Fibroblast of the aortic adventitia (primary cell): ENCODE measurements at places on chromosomes 1 and 21. TPM values are rescaled to one million over a fixed set of nuclear protein-coding genes. Genes with fewer than 3 reads are reported as not detected.

GRCh38 chr1:18649693-18650370, 19.2 kb downstream of the PAX7 start:
- DNase-seq: no peak

- DNase-seq: peak; percentile 10
Measured at GRCh38 chr1:57422271-57423134, 1.4 kb downstream of the DAB1 start.

DNA sequence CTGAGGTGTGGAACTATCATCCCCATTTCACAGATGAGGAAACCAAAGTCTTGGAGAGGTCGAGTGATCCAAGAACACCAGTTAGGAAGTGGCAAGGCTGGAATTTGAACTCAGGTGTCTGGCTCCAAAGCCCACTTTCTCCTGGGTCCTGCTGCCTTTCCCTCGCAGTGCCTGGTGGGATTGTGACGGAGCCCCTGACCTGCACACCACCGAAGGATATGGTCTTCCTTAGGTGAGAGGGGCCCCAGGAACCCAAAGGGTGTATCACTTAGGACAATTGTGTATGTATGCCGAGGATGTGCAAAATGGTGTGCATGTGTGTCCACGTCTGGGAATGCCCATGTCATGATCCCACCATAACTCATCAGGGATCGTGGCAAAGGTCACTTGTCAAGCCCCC, 392.7 kb downstream of the MATN1 start:
- no peak for DNase-seq

GRCh38 chr1:28110555-28110954, 22.1 kb upstream of the EYA3 start:
- peak; percentile 7 for DNase-seq

Gene TNFRSF18
- not detected in 2 replicates for total RNA-seq

- DNase-seq: no peak
Measured at GRCh38 chr1:23132033-23132432, 36.6 kb downstream of the LUZP1 start.

DNA sequence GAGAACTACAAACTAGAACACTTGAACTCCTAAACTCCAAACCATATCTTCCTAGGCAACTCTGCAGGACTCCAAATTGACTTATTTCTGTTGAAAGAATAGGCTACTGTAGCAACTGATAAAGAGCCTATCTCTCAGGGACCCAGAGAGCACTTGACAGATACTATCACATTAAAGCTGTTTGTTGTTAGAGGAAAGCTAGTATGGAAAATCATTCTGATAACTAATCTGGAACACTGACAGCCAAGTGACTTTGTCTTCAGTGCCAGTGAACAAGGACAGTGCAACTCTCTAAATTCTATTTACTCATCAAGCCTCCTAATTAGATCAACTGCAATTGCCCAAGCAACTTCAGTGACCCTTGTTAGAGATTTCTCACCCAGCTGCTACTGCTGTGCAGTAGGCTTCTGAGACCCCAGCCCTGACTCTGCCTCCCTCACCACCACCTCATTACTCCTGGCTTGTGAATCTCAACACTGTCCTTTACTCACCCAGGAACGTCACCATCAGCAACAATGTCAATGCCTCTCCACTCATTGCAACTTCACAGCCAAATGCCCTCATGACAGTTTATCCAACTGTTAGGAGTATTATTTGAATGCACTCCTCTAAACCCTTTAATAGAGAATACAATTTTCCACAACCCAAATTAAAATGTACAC, 7.4 kb upstream of the RGS13 start:
- no peak for DNase-seq

DNA sequence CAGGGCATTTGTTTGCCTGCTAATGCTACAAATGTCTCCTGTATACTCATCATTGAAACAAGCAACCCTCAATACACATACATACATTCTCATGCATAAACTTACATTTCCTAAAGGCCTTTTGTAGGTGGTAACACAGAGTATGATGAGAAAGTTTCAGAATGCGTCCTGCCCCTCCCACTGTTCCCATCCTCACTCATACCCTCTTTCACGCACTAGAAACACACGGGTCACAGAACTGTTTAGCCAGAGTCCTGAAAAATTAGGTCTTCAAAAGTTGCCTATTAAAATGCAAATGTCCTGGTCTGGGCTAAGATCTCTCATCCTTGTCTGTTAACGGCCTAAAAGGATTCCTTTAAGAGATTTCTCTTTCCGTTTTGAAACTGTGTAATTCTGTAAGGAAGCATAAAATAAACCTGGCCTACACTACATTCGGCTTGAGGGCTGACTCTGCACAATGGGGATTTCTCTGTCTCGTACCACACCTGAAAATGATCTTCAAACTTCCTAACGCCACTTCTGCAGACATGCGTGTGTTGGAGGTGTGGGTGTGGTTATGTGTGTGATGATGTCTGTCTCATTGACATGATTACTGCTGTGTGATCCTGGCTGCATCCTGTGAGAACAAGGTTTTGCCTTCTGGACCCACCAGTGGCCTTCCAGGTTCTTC, 5.3 kb upstream of the FCER1A start:
- no peak for DNase-seq

DNA sequence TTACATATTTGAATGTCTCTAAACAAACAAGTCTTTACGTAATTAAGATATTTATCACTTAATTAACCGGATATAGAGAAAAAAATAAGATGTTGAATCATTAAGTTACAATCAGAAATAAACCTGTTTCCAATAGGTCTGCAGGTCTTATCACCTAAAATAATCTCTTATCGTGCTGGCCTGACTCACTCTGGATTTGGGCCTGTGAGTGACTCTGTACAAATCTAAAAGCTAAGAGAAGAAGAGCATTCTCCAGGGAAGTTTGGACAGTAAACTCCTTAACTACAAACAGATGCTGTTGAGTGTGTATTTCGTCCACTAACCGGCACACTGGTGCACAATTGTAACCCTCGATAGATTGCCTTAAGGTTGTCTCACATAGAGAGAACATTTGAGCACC, 25.3 kb downstream of the CEP104 start:
- DNase-seq: peak; percentile 51

DNA sequence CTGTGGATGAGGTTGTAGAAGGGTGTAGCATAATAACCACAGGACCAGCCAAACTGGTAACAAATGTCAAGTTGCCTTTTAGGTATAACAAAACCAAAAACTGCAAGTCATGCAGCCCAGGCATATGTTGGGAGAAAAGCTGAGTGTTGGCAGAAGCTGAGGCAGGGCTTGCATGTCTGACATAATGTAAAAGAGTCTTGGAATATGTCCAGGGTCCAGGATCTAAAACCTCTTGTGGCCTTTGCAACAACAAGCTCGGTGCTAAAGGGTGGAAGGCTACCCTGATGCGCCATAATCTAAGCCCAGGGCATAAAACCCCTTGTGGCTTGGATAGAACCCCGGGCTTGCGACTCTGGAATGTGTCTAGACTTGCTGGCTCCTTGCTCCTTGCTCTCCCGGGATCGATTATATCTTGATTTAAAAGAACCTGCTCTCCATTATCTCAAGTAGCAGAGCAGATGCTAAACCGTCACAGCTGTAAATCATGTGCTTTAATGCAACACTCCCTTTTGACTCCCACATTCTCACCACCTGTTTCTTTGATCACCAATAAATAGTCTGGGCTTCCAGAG, 26.5 kb upstream of the SLC35A3 start:
- peak; percentile 95 for DNase-seq

Gene LRRC3
- total RNA-seq: 0.16 and 0.45 TPM in 2 replicates

DNA sequence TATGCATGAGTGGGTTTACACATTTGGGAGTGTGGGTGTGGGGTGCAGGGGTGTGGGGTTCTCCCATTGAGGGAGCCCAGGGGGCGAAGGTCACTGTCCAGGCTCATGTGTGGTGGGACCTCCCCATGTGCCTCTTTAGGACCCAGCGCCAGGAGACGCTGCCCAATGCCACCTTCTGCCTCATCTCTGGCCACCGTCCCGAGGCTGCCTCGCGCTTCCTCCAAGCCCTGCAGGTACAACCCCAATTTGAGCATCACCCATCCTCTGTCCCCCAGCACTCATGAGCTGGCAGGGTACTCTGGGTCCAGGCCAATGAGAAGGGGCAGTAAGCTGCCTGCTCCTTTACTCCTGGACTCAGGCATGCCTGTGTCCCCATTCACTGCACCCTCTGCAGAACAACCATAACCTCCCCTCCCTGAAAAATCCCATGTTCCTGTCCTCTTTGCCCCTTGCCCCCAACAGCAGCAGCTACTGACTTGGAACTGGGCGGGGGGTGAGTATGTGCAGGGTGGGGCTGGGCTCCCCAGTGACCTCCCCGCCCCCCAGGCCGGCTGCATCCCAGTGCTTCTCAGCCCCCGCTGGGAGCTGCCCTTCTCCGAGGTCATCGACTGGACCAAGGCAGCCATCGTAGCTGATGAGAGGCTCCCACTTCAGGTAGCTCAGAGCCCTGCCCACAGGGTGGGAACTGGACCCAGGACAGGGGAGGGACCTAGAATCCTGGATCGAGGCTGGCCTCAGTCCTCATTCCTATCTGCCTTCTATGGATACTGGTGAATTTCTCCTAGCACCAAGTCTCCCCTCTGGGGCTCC, 7.7 kb downstream of the EXTL1 start:
- no peak for DNase-seq

GRCh38 chr1:178379807-178380206, 117.0 kb downstream of the CLEC20A start:
- no peak for DNase-seq

DNA sequence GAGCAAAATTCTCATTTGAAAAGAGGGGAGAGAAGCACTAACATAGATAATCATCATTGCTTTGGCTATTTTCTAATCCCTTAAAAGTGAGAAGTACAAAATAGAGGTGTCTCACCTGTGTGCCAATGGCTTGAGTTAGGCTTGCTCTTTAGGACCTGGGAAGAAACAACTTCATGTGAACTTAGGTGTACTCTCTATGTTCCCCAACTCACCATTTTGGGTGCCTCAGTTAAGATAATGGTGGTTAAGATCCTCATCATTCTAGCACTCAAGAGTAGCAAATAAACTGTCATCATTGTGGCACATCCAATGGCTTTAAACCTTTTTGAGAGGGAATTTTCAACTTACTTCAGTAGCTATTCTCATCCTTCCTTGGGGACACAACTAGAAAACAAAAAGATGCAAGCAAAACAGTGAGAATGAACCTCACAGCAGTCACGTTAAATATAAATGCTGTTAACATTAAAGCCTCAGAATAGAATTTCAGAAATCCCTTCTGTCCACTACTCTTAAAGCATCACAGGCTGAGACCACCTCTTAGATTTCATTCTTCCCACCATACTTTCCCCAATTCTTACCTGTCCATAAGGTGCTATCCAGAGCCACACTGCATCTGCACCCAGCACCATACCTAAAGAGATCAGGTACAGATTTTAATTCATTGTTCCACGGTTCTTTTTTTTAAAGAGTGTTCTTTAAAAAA, 1.2 kb downstream of the GAS5 start:
- no peak for DNase-seq

Gene GBP6
- total RNA-seq: not detected in 2 replicates

DNA sequence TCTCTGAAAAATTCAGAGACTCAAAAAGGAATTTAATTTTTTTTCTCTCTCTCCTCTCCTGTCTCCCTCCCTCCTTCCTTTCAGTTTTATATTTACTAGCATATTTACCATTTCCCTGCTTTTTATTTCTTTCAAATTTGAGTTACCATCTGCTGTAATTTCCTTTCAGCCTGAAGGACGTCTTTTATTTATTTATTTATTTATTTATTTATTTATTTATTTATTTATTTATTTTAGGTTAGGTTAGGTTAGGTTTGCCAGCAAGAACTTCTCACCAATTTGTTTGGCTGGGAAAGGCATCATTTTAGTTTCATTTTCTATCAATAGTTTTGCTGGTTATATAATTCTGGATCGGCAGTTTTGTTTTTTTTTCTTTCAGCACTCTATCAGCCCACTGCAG, 231.7 kb upstream of the ZRANB2 start:
- no peak for DNase-seq

GRCh38 chr1:104868794-104869193, 1119.1 kb downstream of the AMY1C start:
- no peak for DNase-seq

Gene LCA5L
- 0.65 and 3.1 TPM in 2 replicates for total RNA-seq

GRCh38 chr1:47703981-47704596, 266.2 kb downstream of the FOXD2 start:
- peak; percentile 82 for DNase-seq

DNA sequence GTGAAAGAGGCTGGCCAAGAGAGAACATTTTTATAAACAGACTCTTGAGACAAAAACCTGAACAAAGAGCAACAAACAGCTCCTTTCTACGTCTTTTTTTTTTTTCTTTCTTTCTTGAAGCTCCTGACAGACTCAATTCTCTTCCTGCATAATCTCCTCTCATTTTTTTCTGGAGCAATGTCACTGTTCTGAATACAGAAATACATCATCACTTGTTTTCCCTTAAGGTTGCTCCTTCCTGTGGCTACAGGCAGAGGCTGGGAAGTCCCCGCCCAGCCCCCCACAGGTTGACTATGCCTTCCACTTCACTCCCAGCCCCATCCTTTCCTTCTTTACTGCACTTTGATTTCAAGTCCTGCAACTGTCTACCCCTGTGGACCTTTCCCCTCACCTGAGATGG, 46.1 kb downstream of the TNR start:
- DNase-seq: no peak

DNA sequence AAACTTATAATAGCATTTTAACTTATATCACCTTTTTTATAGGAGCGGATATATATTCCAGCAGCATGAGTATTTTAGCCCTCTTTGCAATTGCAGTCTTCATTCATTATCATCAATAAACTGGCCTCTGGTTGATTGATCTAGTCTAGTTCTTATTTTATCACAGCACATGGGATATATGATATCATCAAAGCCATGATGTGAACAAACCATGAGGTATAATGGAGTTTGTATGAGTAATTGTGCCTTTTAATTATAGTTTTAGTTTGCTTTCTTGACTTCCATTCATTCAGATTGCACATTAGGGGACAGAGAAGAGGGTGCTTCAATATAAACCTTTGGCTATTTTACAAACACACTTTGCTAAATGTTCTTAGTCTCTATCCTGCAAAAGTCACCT, 3.5 kb upstream of the UBR4 start:
- DNase-seq: no peak

Gene LRRN2
- 1.4 TPM in 1 of 2 replicates, not detected in the other for total RNA-seq

DNA sequence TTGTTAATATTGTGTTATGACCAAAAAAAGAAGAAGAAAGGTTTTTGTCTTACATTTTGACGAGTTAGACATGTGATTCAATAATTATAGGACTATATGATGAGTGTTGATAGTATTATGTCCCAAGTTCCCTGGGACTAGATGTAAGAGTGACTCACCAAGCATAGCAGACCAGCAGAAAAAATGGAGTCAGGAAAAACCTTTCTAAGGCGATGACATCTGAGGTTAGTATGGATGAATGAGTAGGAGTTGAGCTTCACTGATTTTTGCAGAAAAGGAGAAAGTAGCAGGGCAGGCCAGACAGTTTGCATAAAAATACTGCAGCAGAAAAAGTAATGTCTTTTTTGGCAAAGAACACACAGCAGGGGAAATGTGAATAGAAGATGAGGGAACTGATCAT, 1041.3 kb upstream of the ADGRL4 start:
- DNase-seq: peak; percentile 9

- DNase-seq: no peak
Measured at GRCh38 chr1:182189535-182190066, 128.1 kb upstream of the ZNF648 start.

DNA sequence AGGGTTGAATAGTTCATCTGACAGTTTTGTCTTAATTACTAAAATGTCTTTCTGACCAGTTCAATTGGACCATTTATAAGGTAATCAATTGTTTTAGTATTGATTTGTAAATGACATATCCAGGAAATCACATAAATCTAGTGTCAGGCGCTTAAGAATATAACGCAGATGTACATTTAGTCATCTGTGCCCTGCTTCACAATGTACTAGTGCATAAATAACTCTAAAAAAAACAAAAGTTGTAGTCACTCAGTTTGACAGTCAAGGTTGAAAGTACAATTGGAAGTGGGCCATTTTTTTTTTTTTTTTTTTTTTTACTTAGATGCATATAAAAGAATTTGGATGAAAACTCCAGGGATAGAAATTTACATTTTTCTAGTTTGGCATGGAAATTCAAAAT, 490.4 kb downstream of the PTPRC start:
- DNase-seq: peak; percentile 16
